ENCODE measurements at places on chromosomes 12 and 14. TPM values are rescaled to one million over a fixed set of nuclear protein-coding genes. Genes with fewer than 3 reads are reported as not detected.

GRCh38 chr12:16515666-16516065, 90.3 kb downstream of the LMO3 start:
- DNase-seq: no peak

DNA sequence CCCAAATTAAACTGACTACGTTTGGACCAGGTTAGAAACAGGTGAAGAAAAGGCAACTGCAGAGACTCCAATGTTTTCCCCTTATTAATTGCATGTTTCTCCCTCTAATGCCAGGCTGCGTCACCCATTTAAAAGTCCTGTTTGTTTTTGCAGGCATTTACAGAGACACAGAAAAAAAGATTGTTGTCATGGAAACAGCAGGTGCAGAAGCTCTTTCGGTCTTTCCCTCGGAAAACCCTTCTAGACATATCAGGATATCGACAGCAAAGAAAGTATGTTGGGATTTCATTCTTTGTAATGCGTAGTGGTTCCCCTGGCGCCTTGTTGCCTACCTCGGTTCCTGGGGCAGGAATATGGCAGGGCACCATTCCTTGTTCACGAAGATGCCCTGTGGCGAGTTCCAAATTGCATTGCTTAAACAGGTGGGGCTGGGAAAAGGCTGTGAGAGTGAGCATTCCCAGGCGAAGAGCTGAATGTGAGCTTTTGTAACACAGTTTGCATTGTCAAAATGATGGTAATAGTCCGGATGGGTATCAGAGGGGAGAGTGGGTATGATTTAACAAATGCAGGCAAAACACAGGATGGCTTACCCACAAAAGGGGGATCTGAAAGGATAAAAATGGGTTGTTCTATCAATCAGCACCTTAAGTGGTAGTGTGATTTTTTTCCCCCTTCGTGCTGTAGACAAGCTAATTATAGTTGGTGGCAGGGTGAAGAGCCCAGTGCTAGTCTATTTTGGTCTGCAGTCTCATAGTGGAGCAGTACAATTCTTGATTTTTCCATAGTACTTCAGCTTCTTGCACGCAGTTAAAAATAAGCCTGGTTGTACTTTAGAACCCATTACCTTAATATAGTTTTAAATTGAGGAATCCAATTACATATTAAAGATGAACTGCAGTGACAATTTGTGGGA, 132.4 kb downstream of the GCH1 start:
- DNase-seq: no peak

The DPY19L2 gene
- 2.2 TPM for polyA plus RNA-seq

DNA sequence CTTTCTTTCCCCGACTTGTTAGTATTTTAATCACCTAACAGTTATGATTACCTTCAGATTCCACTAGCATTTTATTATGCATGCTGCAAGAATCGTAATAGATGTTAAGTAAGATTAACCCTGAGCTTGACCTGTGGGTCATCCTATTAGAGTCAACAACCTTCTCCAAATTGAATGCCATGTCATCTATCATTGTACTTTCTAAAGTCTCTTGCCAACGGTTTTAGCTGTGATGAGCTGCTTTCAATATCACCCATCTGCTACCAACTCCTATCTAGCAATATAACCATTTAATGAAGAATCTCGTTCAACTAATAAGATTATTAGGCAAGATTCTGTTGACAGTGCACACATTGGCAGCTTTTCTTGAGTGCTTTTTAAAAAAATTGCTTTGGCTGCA, 33.7 kb downstream of the DACT1 start:
- DNase-seq: no peak

- no peak for DNase-seq
These were observed 141.6 kb upstream of the AVPR1A start for GRCh38 chr12:63292471-63293221.

DNA sequence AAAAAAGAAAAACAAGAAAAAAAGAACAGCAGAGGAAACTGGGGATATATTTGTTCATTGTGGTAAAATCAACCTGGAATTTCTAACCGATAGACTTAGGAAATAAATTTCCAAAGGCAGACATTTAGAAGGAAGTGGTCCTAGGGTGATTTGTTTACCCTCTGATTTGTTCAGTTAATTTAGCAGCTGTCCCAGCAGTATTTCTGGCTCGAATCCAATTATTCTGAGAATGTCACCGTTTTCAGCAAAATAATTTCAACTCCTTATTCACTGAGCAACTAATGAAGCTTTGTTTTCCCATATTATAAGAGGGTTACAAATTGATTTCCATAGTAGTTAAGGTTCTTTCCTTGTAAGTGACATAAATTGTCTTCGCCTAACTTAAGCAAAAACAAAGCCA, 285.2 kb upstream of the SYT10 start:
- DNase-seq: no peak

The AMHR2 gene
- 0.29 TPM for polyA plus RNA-seq

The SP1 gene
- polyA plus RNA-seq: 46.4 TPM

- no peak for DNase-seq
These were observed 24.7 kb downstream of the ARG2 start for GRCh38 chr14:67644428-67644827.

- no peak for DNase-seq
These were observed 215.8 kb downstream of the PCNX1 start for GRCh38 chr14:71122866-71123565.

The DTD2 gene
- 12.0 TPM for polyA plus RNA-seq

- DNase-seq: no peak
These were observed 160.9 kb downstream of the SPTSSA start for GRCh38 chr14:34300882-34301734.

- no peak for DNase-seq
These were observed 146.5 kb downstream of the PAPOLA start for GRCh38 chr14:96648506-96649326.

GRCh38 chr12:124242529-124243065, 52.3 kb upstream of the RFLNA start:
- no peak for DNase-seq

All from H1 (cell line).